ENCODE measurements at places on chromosomes 1 and 21. TPM values are rescaled to one million over a fixed set of nuclear protein-coding genes. Genes with fewer than 3 reads are reported as not detected.

UTS2 gene
- total RNA-seq = 1.6 TPM

KRTAP12-2 gene
- total RNA-seq = not detected

RNU1-1 gene
- total RNA-seq = 3,430 TPM

USF1 gene
- 96.3 TPM for total RNA-seq

SCCPDH gene
- total RNA-seq = 14.4 TPM

IVL gene
- not detected for total RNA-seq

SAMD13 gene
- 0.77 TPM for total RNA-seq

ITLN2 gene
- total RNA-seq = not detected

FCMR gene
- total RNA-seq = 145 TPM

SERINC2 gene
- 0.14 TPM for total RNA-seq

CD1B gene
- not detected for total RNA-seq

- DNase-seq = no peak
These were observed 348.7 kb downstream of the OMA1 start for GRCh38 chr1:58197811-58198210.

GRCh38 chr1:41493117-41493536, 8.6 kb upstream of the EDN2 start:
- H3K27ac ChIP-seq = no peak overlapping the region
- peaks cover 5% of the 10 kb centered on the region for H3K27me3 ChIP-seq
- DNase-seq = no peak

- peak; percentile 23 for DNase-seq
- no peaks in the 10 kb centered on the region for H3K36me3 ChIP-seq
- H3K27ac ChIP-seq = no peak overlapping the region
These were observed 88.5 kb downstream of the TRIM11 start for GRCh38 chr1:228317891-228318810.

DNA sequence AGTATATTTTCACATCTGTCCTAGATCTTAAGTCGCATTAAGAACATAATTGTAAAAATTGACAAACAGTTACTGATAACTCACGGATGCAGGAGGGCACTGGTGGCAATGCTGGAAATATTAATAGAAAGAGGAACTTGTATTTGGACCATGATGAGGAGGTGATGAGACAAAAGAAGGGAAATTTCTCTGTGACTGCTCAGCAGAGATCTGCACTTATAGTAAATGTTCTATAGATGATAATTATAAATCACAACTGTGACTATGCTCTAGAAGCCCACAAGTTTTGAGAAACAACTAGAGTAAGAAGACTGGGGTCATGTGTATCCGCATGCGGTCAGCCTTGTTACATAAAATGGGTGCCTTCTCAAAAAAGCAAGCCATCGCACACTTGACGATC, 8.7 kb upstream of the DUSP12 start:
- peaks cover 2% of the 10 kb centered on the region for H3K36me3 ChIP-seq
- DNase-seq = no peak
- no peak overlapping the region for H3K27ac ChIP-seq
- peaks cover 2% of the 10 kb centered on the region for H3K27me3 ChIP-seq
- H3K4me3 ChIP-seq = no peak overlapping the region

GRCh38 chr1:79825551-79825950, 819.0 kb upstream of the ADGRL4 start:
- H3K4me1 ChIP-seq = no peaks in the 10 kb centered on the region
- H3K27ac ChIP-seq = no peak overlapping the region
- no peak for DNase-seq

DNA sequence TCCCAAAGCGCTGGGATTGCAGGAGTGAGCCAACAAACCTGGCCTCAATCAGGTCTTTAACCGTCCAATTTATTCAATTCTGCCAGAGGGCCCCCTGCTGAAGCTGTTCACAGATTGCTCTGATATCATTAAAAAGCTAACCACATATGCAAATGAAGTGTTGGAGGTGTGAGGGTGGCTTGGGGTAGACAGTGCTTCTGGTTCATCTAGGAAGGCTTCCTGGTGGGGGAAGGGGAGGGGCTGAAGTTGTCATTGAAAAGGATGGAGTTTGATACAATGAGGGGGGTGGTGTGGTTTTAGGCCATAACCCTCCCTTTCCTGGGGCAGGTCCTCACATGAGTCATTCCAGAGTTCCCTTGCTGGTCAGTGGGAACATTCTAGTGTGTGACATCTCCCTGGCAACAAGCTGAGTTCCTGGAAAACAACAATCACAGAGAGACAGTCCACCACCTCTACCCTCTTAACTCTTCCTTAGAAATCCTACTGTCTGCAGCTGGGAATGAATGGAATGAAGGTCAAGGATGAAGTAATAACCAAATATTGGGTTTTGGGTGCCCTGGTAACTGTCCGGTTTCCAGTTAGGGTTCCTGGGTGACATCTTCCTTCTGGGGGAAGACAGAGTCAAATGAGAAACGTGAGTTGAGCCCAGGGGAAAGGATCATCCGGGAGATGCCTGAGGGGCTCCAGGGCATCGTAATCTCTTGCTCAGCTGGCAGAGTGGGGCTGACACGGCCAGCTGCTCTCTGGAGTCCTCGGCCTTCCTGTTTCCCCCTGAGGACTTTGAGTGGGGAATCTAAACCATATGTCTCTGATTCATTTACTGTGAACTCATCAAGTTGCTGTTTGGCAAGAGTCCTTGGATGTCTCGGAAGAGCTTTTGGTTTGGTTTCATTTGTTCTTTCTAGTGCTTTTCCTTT, 32.2 kb downstream of the BATF3 start:
- peaks cover 28% of the 10 kb centered on the region for H3K4me1 ChIP-seq
- no peaks in the 10 kb centered on the region for H3K36me3 ChIP-seq
- no peak for DNase-seq

- no peak for DNase-seq
- no peaks in the 10 kb centered on the region for H3K36me3 ChIP-seq
- peaks cover 17% of the 10 kb centered on the region for H3K4me1 ChIP-seq
- peak overlapping the region; percentile 22 for H3K27ac ChIP-seq
These were observed 2.2 kb upstream of the PRKCZ start for GRCh38 chr1:2047749-2048729.
